ENCODE measurements at places on chromosomes 6 and 20.
A peak's percentile ranks its signal among the peaks of the same experiment; 100 is the strongest.

DNA sequence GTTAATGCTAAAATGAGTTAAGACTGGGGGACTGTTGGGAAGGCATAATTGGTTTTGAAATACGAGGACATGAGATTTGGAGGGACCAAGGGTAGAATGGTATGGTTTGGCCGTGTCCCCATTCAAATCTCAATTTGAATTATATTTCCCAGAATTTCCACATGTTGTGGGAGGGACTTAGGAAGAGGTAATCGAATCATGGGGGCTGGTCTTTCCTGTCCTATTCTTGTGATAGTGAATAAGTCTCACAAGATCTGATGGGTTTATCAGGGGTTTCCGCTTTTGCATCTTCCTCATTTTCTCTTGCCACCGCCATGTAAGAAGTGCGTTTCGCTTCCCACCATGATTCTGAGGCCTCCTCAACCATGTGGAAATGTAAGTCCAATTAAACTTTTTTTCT lies 12.7 kb downstream of the ZBTB9 start:
- no peak for DNase-seq

DNA sequence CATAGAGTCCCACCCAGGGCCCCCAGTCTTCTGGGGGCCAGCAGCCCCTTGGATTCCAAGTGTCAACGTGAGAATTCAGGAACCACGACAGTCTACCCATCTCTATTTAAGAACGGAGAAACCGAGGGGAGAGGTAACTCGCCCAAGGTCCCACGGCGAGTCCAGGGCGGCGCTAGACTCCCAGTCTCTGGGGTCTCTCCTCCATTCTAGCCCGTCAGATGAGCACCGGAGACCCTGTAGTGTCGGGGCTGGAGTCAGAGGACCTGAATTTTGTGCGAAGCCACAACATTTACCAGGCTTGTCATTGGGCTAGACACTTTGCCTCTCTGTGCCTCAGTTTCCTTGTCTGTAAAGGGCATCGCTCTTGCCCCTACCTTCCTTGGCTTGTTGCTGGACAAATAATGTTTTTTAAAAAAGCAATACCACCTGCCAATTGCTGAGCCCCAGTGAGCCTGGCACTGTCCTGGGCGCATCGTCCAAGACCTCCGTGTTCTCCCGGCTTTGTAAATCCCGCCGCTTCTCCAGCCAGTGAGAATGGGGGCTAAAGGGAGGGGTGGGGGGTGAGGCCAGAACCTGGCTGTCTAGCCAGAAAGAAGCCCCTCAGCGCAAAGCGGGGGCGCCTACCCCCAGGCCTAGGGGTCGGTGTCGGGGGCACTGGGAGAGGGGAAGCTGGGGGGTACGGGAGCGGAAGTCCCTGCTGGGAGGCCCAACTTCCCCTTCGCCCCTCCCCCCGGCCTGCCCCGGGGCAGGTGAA lies 91.7 kb downstream of the NCR2 start:
- DNase-seq: no peak

DNA sequence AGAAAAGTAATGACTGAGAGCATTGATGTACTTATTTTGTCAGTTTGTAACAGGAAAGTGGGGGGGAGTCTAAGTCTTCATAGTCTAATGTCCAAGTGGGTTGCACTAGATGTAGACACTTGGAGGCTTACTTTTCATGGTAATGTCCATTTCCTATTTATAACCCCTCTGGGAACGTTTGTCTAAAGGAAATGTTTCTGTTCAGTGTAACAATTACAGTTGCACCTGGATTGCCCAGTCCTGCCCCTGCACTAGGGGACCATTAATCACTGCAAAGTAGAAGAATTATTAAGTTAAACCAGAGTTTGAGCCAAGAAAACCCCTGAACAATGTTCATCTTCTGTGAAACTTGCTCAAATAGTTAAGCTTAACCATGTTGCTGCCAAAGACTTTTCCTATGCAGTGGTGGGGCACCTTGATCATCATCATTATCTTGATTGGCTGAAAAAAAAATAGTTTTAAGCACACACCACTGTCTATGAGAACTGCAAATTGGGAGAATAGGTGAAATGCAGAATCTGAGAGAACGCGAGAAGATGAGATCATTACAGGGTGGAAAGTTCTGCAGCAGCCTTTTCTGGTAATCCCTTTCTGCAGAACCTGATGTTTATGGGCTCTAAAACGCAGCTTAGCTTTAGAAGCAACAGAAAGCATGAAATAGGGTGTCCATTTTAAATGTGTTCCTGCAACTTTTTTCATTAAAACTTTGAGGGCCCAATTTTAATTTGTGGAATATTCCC lies 106.0 kb downstream of the ZNF217 start:
- DNase-seq: no peak

DNA sequence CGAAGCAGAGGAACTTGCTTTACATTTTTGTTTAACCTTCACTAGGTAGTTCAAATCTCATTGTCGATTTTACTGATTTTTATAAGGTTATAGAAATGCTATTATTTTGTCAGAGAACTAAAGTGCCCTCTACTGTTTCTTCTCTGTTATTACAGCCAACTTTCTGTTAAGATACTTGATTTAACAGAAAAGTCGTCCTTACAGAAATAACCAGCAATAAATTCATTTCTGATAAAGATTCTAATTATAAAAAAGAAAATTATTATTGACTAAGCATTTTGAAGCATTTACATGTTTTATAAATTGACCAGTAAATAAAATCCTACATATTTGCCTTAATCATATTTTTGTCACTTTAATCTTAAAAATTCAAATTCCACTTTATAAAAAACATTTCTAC lies 60.8 kb downstream of the OGFRL1 start:
- no peak for DNase-seq

GRCh38 chr20:5570452-5570851 lies 179.7 kb upstream of the SHLD1 start:
- DNase-seq: no peak

GRCh38 chr6:92541448-92542060 lies 877.8 kb downstream of the EPHA7 start:
- DNase-seq: no peak

DNA sequence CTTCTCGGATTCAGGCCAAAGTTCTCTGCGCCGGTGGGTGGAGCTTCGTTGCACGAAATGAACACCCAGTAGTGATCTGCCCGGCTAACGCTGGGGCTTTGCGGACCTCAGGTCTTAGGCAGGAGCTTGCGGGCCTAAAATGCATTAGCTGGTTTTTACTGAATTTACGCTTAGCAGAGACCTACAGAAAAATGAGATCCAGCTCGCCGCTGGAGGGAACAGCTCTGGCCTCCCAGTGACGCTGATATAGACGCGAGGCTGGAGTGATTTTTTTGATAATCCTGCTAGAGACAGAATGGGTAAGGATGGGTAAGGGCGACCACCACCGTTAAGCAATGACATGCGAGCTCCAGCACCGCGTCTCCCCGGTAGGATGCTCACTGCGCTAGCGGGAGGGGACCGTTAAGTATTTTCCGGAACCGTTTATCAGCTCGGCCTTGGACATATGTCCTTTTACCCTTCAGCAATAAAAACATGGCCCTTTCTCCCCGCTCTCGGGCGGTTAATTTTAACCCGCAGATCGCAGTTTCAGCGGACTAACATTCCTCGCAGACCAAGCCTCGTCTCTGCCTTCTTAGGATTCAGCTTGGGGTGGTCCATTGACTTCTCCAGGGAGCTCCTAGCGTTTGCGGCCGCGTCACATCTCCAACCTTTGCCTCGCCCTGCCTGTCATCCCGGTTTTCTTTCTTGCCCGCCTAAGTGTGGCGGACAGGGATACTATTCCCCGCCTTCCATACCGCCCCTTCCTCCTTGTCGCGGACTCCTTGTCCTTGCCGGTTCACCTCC lies 109.3 kb downstream of the GPX5 start:
- DNase-seq: peak; percentile 56

Data from HuH-7.5 (cell line).